AG20443 (cell line): ENCODE measurements at places on chromosomes 12 and 14.

GRCh38 chr12:82708061-82708879 lies 21.6 kb downstream of the TMTC2 start:
- peak; percentile 15 for DNase-seq

DNA sequence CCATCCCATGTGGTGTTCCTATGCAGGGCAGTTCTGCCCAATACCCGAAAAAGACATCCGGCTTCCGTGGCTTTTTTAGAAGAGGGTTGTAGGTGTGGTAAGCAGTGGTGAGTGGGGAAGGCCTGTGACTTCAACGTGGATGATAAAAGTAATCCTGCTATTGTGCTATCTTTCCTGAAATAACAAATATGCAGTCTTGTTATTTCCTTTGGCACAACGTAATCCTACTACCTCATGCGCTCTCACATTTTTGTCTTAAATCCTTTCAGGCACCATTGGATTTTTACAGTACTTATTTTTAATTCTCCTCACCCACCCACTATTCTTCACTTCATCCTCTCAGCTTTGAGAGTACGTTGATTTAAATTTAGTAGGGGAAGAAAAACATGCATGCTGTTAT lies 96.8 kb downstream of the IPO8 start:
- DNase-seq, result no peak

- peak; percentile 15 for DNase-seq
Measured at GRCh38 chr14:80428171-80428570, 216.9 kb upstream of the DIO2 start.

DNA sequence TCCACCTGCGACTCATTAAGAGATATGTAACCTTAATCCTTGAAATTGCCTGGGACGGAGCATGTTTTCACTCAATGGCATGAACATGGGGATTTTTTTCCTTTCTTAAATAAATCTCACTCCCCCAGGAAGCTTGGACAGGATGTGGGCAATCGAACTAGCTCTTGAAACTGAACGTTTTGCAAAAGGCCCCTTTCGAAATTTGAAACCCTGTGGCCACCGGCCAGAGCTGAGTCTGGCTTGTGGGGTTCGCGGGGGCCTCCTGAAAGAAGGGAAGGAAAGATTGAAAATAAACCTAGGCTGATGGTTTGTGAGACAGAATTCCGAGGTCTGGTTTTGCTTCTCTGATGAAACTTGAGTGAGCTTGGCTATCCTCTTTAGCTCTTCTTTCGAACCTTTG lies 101.4 kb upstream of the RTL1 start:
- no peak for DNase-seq

DNA sequence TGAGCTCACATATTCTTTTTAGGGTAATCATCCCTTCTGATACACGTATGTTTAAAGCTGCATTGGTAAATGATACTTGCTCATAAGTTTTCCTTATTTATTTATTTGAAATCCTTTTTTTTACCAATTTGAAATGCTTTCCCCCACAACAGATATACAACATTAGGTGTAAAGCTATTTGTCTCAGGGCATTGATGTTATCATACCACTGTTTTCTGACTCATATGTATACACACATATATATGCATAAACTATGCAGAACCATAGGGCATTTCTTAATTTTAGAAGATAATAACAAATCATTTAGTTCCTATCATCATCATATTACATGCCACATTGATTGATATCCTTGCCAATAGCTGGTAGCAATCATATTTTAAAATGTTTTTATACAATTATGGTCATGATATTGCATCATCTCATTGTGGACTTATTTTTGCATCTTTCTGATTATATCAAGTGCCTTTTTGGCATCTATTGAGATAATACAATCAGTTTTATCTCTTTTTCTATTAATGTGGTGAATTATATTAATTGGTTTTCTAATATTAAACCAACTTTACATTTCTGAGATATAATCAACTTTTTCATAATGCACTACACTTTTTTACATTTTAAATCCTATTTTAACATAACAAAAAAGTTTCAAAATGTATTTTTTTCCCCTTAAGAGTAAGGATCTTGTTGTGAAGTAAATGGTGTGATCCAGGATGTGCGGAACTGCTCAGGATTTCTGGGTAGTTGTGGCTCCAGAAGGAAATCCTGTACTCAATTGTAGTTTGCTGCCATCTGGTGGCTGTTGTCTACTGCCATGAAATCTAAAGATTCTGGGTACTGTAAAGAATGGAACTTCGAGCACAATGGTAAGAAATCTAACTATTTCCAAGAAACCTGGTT lies 16.7 kb downstream of the OR9K2 start:
- peak; percentile 42 for DNase-seq

- no peak for DNase-seq
Measured at GRCh38 chr14:95052016-95052585, 105.2 kb downstream of the DICER1 start.

- no peak for DNase-seq
Measured at GRCh38 chr12:92640691-92641090, 62.1 kb upstream of the PLEKHG7 start.

- no peak for DNase-seq
Measured at GRCh38 chr12:45329702-45330101, 113.8 kb downstream of the ANO6 start.

DNA sequence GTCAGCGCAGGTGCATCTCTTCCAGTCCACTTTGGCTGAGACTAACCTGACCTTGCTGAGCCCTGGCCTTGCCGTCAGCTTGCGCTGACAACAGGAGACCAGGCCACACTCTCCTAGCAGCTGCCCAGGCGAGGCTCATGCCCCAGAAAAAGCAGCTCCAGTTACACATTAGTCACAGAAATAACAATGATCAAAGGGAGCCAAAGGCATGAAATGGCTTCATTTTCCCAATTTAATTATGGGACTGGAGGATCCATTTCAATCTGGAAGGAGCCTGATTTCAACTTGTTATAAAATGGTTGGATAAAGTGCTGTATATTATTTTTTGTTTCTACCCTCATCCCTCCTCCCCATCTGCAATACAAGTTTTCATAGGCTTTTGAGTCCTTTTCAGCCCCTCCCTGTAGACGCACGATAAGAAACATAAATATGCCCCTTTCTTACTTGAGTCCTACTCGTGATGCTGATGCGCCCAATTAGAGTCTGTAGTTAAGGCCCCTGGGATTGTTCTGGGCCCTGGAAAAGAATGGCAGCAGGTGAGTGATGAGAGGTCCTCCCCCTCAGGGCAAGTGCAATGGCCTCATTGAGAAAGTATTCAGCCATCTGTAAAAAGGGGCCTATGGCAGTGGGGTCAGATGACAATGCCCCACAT lies 376.0 kb downstream of the C12orf75 start:
- peak; percentile 49 for DNase-seq

DNA sequence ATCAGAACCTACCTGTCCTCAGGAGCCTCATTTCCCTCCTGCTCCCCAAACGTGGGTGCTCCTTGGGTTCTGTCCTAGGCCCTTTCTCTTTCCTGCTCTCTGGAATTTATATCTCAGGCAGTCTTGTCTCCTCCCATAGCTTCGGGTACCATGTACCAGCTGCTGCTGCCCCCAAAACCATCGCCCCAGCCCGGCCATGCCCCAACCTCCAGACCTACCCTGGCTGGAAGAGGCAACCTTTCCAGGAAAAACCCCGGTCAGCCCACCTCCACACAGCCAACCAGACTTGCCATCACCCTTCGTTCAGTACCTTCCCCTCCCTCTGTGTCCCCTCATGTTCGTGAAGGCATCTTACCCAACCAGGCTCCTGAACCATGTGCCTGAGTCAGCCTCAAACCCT lies 165.1 kb downstream of the CALM1 start:
- no peak for DNase-seq

- no peak for DNase-seq
Measured at GRCh38 chr12:23929906-23930305, 19.6 kb downstream of the SOX5 start.

DNA sequence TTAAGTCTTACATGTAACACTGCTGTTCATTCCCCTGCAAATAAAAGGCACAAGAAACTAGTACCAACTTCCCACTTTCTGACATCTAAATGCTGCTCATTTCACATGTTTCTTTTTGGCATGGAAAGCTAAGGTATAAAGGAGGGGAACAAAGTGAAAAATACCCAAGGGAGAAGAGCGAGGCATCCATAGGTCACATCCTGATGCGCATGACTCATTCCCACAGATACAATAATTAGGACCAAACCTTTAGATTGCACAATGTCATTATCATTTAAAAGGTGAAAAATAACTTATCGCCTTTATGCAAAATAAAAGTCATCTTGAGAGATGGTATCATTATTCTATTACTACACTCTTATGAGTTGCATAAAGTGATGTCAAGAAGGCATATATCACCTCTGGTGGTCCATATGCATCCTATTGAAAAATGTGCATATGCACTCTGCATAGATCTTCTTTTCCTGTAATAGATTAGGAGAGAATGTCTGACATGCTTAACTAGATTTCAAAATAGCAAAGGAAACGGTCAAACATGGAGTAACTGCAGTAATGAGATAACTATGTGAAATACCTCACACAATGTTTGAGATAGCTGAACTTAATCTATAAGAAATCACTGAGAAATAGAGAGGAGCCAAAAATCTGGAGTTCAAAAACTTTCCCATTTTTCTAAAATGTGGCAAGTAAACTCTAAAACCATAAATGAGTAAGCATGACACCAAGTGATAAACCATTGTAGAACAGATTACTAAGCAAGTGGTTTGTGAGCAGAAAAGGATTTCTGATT lies 382.5 kb upstream of the TMTC1 start:
- DNase-seq, result no peak

DNA sequence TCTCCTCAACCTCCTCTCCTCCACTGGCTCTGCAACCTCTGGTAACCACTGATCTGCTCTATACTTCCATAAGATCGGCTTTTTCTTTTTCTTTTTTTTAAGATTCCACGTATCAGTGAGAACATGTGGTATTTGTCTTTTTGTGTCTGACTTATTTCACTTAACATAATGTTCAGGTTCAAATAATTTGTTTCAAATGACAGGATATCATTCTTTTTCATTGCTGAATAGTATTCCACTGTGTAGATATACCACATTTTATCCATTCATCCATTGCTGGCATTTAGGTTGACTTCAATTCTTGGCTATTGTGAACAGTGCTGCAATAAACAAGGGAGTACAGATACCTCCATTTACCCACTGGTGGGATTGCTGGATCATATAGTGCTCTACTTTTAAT lies 40.5 kb downstream of the NCKAP5L start:
- DNase-seq, result no peak

GRCh38 chr12:15214851-15215601 lies 6.2 kb downstream of the RERG start:
- no peak for DNase-seq

DNA sequence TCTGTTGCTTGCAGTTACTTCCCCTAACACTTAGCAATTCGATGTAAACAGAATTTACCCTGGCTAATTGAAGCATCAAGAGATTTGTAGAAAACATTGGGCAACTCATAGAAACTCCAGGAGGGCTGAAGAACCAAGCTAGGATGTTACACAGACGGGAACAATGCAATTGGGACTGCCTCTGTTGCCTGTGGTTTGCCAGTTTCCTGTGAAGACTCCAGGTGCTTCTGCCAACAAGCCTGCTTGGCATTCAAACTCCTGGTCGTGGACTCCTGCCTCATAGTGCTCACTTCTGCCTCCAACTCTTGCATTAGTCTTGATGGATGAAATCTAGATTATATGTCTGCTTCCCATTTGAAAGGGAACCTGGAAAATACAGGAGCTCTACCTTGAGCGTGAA lies 246.0 kb downstream of the BMP4 start:
- DNase-seq, result no peak

DNA sequence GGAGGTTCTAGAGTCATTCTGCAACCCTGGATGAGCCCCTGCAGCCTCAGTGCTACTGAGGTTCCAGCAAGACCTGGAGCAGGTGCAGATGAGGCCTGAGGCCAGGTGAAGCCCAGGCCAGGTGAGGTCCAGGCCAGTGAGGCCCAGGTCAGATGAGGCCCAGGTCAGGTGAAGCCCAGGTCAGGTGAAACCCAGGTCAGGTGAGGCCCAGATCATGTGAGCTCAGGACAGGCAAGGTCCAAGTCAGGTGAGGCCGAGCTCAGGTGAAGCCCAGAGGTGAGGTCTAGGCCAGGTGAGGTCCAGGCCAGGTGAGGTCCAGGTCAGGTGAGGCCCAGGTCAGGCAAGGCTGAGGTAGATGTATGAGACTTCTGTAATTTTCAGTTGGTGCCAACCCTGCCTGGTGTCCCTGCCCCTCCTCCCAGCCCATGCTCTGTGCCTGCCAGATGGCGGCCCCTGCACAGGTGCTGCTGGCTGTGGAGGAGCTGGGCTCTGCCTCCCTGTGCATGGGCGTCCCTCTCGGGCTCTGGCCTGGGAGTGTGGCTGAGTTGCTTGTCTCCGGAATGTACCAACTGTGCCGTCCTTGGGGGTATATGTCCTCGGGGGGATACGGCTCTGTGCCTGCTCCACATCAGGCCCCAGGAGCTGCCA lies 388.5 kb downstream of the TMEM121 start:
- no peak for DNase-seq

GRCh38 chr12:124487066-124487833 lies 80.2 kb downstream of the NCOR2 start:
- DNase-seq, result no peak

GRCh38 chr14:42190744-42191143 lies 584.1 kb downstream of the LRFN5 start:
- no peak for DNase-seq

DNA sequence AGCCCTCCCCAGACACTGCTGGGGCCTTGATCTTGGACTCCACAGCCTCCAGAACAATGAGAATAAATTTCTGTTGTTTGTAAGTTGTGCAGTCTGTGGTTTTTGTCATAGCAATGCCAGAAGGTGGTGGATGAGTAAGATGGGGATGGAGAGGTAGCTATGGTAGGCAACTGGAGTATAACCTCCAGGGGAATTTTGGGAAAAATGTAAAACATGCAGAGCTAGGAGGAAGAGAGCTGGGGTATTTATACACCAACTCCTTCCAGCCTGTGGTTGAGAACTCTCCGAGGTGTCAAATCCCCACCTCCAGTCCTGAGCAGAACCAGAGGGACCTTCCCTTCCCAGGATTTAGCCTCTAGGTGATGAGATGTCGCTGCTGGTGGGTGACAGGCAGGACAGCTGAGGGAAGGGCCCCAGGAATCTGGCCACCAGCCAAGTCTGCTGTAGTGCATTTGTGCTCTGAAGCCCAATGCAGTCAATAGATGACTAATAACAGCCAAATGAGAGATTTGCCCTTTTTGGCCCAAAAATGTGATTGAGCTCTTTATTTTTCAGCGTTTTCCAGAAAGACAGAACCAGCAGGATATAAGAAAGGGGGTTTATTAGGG lies 19.1 kb upstream of the CEP170B start:
- DNase-seq, result no peak

- peak; percentile 45 for DNase-seq
Measured at GRCh38 chr12:72272731-72273498, 745 bp downstream of the TRHDE start.

DNA sequence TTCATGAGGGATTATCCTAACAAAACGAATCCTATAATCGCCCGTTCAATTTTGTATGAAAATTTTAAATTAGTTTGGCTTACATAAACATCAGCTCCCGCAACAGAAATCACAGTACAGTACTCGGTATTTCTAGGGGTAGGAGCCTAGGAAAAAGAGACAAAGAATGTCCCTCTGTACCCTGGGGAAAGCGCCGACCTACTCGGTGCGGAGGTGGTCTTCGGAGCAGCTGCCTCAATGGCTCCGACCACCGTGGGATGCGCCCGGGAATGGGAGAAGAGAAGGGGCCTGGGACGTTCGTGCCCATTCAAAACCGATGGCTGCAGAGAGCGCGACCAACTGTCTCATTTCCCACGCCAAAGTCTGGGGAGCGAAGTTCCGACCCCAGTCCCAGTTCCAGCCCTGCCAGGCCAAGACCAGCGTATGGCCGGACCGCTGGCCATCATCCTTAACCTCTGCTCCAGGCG lies 618 bp downstream of the GNPNAT1 start:
- no peak for DNase-seq

GRCh38 chr12:82930301-82930700 lies 243.6 kb downstream of the TMTC2 start:
- DNase-seq, result no peak

GRCh38 chr12:46237371-46238045 lies 31.3 kb downstream of the SLC38A1 start:
- DNase-seq, result no peak
